IMR-90 (cell line): ENCODE measurements at places on chromosomes 7 and 10. TPM values are rescaled to one million over a fixed set of nuclear protein-coding genes. Genes with fewer than 3 reads are reported as not detected.

LIPM gene
- total RNA-seq: not detected in 2 replicates

CNNM2 gene
- total RNA-seq: 5.6 and 6.4 TPM in 2 replicates

BBS9 gene
- total RNA-seq: 9.5 and 11.9 TPM in 2 replicates

OR9A2 gene
- total RNA-seq: not detected in 2 replicates

HSPA12A gene
- 16.1 and 18.6 TPM in 2 replicates for total RNA-seq

C7orf57 gene
- not detected in 2 replicates for total RNA-seq

ASAH2 gene
- 0.18 and 1.1 TPM in 2 replicates for total RNA-seq

ZNF32 gene
- total RNA-seq: 21.4 and 31.2 TPM in 2 replicates

COMMD3 gene
- 33.1 and 44.8 TPM in 2 replicates for total RNA-seq

MRLN gene
- not detected in 2 replicates for total RNA-seq

MOGAT3 gene
- total RNA-seq: not detected in 2 replicates

FIS1 gene
- 241 and 293 TPM in 2 replicates for total RNA-seq

RPP38 gene
- 12.4 and 13.1 TPM in 2 replicates for total RNA-seq

ABCC2 gene
- 0.28 and 0.36 TPM in 2 replicates for total RNA-seq

LLCFC1 gene
- total RNA-seq: not detected in 2 replicates

LIPF gene
- total RNA-seq: not detected in 2 replicates

ZNF853 gene
- total RNA-seq: 3.3 and 3.4 TPM in 2 replicates

CYP3A7 gene
- not detected in 2 replicates for total RNA-seq

FXYD4 gene
- total RNA-seq: not detected in 2 replicates

NXPH1 gene
- total RNA-seq: not detected in 2 replicates

FBXL15 gene
- 2.5 and 3.0 TPM in 2 replicates for total RNA-seq

ZNF25 gene
- total RNA-seq: 9.5 and 12.2 TPM in 2 replicates

TNKS2 gene
- 41.4 and 49.4 TPM in 2 replicates for total RNA-seq

KIAA1549 gene
- total RNA-seq: 1.1 and 1.3 TPM in 2 replicates

SND1 gene
- total RNA-seq: 246 and 294 TPM in 2 replicates

TUBAL3 gene
- not detected in 2 replicates for total RNA-seq

DNAJC30 gene
- total RNA-seq: 1.6 and 1.7 TPM in 2 replicates

TFR2 gene
- under 0.01 and 0.18 TPM in 2 replicates for total RNA-seq

TRIL gene
- under 0.01 TPM in 2 replicates for total RNA-seq

FOXL3 gene
- total RNA-seq: not detected in 2 replicates

SNX8 gene
- 7.7 and 8.6 TPM in 2 replicates for total RNA-seq

PAXIP1 gene
- 7.3 and 7.5 TPM in 2 replicates for total RNA-seq

TMEM120A gene
- total RNA-seq: 23.1 and 32.1 TPM in 2 replicates

STEAP1 gene
- total RNA-seq: 3.9 and 5.8 TPM in 2 replicates

CLRN3 gene
- total RNA-seq: not detected in 2 replicates

ZNF365 gene
- total RNA-seq: 2.5 and 3.2 TPM in 2 replicates

PDE6C gene
- not detected in 2 replicates for total RNA-seq

UNCX gene
- total RNA-seq: not detected in 2 replicates

MYH16 gene
- 0.18 and 0.28 TPM in 2 replicates for total RNA-seq
